ENCODE measurements at places on chromosomes 7 and 10.

- no peak for DNase-seq
Measured at GRCh38 chr7:155597753-155598140, 46.7 kb upstream of the RBM33 start.

- DNase-seq: no peak
Measured at GRCh38 chr10:48557511-48558123, 47.3 kb downstream of the ARHGAP22 start.

- no peak for DNase-seq
Measured at GRCh38 chr10:121653608-121654007, 55.4 kb upstream of the FGFR2 start.

GRCh38 chr10:91643700-91644099, 10.8 kb upstream of the PPP1R3C start:
- no peak for DNase-seq

DNA sequence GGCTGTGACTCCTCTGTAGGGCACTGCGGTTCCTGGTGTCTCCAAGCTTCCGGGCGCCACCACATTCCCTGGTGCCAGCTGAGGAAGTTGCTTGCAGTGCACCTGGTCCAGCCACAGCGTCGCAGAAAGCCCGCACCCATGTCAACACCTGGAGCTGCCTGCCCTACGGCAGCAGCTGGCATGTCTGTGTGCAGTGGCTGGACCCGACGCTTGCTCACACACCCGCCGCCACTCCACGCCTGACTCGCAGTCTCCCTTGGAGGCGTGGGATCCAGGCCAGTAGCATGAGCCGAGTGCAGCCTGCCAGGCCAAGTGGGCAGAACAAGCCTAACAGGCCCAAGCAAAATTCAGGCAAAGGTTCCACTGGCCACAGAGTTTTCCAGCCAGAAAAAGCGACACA, 118.1 kb upstream of the PHF14 start:
- DNase-seq: no peak

DNA sequence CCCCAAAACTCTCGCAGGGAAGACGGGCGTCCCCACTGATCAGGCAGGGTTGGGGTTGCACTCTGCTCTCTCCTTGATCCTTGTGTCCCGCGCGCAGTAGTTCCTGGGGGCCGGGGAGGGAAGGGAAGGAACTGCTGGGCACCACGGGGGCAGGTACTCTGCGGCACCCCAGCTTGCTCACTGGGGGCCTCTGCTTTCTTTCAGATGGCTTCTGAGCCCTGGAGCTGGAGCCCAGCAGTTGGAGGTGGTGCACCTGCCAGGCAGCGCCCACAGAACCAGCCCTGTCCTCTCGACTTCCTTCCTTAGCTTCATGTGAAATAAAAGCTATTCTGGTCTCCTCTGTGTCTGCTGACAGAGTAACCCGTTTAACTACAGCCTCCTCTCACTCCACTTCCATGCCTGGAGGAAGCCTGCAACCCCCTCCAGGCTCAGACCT, 12.2 kb downstream of the PLAC9 start:
- no peak for DNase-seq

DNA sequence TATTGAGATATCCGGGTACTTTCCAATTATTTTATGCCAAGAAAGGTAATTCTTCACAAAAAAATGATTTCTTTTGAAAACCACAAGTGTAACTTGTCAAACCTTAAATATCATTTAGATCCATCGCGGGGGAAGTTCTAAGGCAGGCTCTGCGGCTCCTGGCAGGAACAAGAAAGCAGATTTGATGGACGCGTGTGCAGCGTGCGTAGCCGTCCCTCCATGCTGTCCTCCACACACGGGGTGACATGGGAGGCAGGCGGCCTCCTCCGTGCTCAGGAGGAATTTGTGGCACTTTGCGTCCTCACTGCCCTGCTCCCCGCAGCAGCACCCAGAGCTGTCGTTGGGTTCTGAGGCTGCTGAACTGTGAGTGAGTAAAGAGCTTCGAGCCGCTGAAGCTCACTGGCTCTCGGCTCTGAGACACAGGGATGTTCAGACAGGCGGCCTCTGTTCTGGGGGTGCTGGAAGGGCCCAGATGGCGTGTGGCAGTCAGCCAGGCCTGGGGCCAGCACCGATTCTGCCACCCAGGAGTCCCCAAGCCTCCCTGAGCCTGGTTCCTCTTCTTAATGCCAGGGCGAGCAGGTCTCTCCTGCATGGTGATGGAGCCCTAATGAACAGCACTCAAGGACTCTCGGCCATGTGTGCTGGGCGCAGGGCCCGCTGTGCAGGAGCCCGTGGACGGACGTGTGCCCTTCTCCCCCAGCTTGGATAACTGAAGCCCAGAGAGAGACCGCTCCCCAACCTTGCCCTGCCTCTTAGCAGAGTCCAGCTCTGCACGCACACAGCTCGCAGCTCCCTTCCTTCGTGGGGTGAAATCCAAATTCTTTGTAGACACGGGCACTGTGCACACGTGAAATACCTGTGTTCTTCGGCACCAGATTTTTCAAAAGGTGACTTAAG, 185.4 kb upstream of the SHH start:
- DNase-seq: no peak

- DNase-seq: no peak
Measured at GRCh38 chr10:1153251-1153763, 97.1 kb downstream of the WDR37 start.

DNA sequence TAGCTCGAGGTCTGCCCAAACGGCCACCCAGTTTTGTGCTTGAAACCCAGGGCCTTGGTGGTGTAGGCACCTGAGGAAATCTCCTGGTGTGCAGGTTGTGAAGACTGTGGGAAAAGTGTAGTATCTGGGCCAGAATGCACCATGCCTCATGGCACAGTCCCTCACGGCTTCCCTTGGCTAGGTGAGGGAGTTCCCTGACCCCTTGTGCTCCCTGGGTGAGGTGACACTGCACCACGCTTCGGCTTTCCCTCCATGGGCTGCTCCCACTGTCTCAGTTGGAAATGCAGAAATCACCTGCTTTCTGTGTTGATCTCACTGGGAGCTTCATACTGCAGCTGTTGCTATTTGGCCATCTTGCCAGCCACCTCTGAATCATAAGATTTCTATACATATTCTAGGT, 62.4 kb upstream of the CDK6 start:
- DNase-seq: no peak

- no peak for DNase-seq
Measured at GRCh38 chr7:66682350-66683093, 53.8 kb downstream of the KCTD7 start.

GRCh38 chr10:17506856-17507471, 52.6 kb upstream of the ST8SIA6 start:
- DNase-seq: peak; percentile 60

GRCh38 chr10:89665302-89665701, 20.3 kb upstream of the PANK1 start:
- no peak for DNase-seq

- DNase-seq: no peak
Measured at GRCh38 chr10:13922586-13922985, 335.8 kb downstream of the PRPF18 start.

DNA sequence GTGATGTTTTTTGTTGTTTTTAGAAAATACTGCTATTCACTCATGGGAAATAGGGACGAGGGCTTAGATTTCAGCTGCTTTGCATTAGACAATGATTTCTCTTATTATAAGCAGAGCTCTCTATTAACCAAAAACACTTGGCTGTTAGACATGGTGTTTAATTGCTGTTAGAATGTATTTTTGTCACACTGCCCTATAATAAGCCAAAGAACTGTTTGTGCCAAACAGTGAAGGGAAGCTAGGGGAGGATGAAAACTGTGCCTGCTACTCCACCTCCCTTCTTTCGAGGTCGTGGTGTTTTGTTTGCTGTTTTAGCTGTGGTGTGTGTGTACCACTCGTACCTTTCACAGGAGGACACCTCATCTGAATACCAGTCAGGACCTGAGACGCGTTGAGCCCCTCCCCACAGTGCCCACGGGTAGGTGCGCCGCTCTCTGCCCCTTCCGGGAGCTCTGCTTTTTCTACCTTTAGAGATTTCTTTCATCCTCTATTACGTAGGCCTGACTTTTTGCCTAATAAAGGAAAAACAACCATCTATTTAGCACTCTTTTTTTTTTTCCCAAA, 57.9 kb downstream of the CUX1 start:
- DNase-seq: no peak

- no peak for DNase-seq
Measured at GRCh38 chr7:74395745-74396311, 57.9 kb upstream of the GTF2IRD1 start.

- DNase-seq: no peak
Measured at GRCh38 chr7:75806560-75807307, 6.9 kb downstream of the CCL24 start.

GRCh38 chr10:14603534-14604102, 171.1 kb downstream of the FAM107B start:
- peak; percentile 52 for DNase-seq

GRCh38 chr10:113320987-113321386, 231.9 kb upstream of the HABP2 start:
- no peak for DNase-seq

GRCh38 chr10:29973921-29974320, 85.5 kb downstream of the JCAD start:
- no peak for DNase-seq

DNA sequence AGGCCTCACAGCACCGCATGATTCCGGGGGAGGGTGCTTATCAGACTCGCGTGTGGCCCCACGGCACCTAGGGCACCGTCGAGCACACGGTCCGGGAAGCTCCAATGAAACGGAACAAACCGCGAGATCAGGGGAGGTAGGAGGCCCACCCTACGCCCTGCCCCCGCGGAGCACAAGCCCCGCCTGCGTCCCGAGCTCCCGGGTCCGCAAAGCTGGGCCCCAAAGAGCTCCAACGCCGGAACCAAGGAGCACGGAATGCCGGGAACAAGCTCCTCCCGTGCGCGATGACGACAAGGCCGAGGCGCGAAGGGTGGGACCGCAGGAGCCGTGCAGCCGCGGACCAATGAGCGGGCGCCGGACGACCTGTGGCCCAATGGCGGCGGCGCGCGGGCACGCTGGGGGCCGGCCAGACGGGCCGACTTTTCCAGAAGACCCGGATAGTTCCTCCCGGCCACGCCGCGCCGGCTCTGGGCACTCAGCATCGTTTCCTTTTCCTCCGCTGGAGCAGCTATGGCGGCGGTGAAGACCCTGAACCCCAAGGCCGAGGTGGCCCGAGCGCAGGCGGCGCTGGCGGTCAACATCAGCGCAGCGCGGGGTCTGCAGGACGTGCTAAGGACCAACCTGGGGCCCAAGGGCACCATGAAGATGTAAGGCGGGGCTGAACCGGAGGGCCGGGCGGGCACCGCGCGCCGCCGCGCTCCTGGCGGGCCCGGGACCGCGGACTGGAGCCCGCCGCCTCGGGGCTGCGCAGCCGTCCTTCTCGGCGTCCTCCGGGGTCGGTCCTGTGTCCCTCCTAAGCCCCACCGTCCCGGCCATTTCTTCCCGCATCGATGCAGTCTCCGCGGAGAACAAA, at the start of the genes CCT6A and PSPH:
Gene CCT6A, plus strand, starts transcription at position 427 of the 853 bp plus-strand sequence. Its CDS starts 84 bp downstream, at position 511.
Gene PSPH, minus strand, starts transcription at position 106 of the 853 bp plus-strand sequence. CDS start 30,232 bp downstream, outside the sequence.
- peak; percentile 98 for DNase-seq

DNA sequence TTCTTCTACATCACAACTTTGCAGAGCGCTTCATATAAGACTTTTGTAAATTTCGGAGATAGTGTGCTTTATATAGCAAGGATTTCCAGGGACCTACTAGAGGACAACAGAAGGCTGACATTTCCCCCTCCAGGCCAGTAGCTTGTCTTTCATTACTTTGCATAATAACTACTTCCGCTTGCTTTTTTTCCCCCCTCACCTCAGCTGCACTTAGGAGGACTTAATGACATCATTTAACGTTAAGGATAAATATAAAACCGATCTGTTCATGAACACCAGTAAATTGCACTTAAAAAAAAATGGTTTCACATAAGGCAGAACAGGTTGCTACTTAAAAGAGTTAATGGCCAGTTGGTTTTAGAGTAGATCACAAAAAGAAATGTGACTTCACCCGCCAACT, 172.3 kb downstream of the AUTS2 start:
- no peak for DNase-seq

- no peak for DNase-seq
Measured at GRCh38 chr10:22824520-22824919, 103.3 kb upstream of the ARMC3 start.

DNA sequence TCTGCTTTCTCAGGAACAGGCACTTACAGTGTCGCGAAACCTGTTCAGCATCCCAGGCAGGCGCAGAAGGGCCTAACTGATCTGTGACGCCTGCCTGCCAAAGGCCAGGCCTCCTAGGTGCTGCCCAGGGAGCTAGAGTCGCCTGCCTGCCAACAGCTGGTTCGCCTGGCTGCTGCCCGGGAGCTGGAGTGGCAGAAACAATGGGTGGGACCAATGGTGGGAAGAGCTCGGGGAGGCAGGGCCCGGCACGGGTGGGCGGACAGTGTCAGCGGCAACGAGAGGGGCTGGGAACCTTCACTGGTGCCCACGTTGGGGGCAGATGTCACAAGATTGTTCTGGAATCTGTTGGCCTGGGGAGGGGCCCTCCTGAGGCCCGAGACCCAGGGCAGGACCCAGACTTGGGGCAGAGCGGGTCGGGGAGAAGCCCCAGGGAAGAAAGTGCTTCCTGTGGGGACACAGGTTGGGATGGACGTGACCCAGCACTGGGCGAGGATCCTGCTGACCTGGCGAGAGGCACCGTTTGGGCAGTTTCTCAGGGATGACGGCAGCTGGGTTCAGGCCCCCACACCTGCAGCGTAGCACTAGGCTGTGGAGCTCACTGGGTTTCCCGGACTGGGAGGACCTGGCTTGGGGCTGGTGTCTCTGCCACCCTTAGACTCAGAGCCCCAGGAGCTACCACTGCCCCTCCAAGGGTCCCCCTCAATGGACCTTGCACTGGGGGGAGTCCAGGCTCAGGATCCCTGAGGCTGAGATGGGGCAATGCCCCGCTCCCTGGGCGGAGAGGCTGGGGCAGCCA, 181.8 kb downstream of the ELFN1 start:
- no peak for DNase-seq

- no peak for DNase-seq
Measured at GRCh38 chr7:134083766-134084487, 43.2 kb upstream of the LRGUK start.

- no peak for DNase-seq
Measured at GRCh38 chr7:149218469-149219420, 20.7 kb upstream of the ZNF212 start.

DNA sequence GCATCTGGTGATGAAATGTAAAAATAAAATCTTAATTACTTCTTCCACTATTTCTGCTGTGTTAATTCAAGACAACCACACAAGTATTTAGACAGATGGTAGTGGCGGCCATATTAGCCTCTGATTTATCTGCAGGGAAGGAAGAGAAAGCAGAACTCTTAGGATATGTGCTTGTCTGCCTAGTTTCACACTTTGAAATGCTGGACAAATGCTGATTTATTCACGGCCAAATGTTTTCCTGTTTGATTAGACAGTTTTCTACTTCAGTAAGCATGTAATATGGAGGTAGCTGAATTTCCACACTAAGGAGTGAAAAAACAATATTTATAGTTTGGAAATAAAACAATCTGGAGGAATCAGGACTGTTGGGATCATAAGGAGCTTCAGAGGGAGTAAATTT, 158.1 kb downstream of the AGMO start:
- DNase-seq: peak; percentile 9

GRCh38 chr10:63219749-63220148, 86.6 kb downstream of the NRBF2 start:
- no peak for DNase-seq

GRCh38 chr10:38094158-38094926, at the start of gene ZNF37A:
Gene ZNF37A (plus strand): TSS chr10:38094337. CDS start chr10:38096618, 2,281 bp downstream.
- peak; percentile 96 for DNase-seq
